ENCODE measurements at places on chromosomes 4 and X.
A peak's percentile ranks its signal among the peaks of the same experiment; 100 is the strongest.

DNA sequence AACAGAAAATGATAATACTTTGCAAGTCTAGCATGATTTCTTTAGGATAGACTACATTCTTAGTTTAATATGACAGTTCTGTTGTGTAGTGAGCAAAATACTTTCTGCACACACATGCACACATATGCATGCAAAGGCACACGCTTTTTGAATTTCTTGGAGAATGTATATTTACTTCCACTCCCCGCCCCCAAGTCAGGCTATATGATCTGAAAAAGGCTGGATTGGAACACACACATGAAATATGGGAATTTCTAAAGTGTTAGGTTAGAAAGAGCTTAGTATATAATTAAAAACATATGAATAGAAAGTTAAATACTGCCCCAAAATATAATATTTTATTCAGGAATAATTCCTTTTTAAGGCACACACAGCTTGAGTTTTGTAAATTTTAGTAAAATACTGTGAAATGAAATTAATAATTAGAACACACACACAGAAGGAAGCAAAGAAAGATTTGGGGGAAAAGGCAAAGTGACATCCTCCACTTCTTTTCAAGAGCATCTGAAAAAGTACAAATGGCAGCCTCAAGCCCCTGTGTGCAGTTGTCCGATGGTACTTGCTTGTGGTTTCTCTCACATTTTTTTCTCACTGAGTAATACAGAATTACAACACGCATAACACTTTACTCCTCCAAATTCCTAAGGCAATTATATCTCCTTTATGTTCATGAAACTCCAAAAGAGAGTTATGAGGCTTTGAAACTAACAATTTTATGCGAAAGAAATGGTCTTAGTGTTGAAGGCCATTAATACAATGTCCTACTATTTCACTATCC is 228.9 kb upstream of the ETNPPL start:
- no peak for DNase-seq

DNA sequence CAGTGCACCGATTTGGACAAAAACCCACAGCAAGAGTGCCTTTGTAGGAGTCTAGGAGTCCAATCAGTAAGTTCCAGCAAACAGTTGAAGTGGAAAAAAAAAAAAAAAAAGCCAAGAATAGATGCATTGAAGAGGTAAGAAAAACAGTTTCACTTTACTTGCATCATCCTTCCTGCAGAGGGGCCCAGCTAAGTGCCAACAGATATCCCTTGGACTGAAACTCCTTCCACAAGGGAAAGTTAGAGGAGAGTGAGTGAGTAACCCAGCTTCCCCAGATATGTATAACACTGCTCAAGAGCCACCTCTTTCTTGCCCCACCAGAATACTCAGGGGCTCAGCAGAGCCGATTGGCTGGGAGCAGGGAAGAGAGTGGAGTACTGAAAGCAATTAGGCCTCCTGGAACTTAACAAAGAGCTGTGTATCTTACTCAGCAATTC is 617.7 kb upstream of the SMIM31 start:
- DNase-seq = no peak

DNA sequence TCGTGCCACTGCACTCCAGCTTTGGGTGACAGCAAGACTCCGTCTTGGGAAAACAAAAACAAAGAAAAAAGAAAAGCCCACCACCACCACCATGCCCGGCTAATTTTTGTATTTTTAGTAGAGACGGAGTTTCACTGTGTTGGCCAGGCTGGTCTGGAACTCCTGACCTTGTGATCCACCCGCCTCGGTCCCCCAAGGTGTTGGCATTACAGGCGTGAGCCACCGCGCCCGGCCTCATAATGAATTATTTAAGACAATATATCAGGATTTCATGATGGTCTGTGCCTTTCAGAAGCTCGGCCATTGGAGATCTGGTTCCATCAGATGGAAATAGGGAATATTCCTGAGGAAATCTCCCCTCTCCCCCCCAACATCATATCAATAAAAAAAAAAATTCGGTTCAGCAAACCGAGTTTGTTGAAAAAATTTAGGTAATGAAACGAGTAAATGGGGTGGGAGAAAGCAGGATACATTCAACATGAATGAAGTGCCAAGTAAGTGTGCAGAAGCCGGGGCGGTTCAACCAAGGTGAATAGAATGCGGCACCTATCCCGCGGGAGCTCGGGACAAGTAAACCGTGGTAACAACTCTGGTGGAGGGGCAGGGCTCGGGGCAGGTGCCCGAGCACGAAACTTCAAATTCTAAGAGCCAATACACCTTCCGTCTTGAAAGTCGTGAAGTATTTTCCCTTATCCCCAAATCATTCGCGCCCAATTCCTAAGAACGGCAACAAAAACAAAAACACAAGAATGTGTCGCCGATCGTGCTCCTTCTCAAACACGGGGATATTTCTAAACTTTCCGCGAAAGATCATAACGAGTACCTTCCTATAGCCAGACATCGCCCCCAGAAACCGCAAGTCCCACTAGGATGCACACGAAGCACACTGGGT is 773 bp upstream of the TXLNG start:
- DNase-seq = peak; percentile 45

GRCh38 chrX:134566506-134566905 is 91.8 kb downstream of the PLAC1 start:
- no peak for DNase-seq

- DNase-seq = no peak
These were observed 1.8 kb downstream of the L1CAM start for GRCh38 chrX:153884136-153884535.

Data from left lobe of liver (tissue), 2 donors.